IPS-NIHi11 (cell line): ENCODE measurements at places on chromosomes 11 and 22.

DNA sequence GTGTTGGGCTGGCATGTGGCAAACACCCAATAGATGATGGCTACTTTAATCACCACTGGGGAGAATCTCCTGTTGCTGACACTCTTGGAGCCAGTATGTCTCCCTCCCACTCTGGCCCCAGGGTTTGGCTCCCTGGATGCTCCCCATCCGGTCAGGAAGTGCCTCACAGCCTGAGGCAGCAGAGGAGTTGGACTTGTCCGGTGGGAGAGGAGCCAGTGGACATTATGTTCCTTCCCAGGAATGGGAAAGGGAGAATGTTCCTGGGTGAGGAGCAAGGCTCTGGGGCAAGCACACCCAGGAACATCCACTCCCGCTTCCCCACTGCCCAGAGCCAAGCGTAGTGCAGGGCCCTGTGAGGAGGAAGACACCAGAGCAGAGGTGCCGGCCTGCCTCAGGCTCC lies 84.6 kb upstream of the NAV2 start:
- no peak for DNase-seq

DNA sequence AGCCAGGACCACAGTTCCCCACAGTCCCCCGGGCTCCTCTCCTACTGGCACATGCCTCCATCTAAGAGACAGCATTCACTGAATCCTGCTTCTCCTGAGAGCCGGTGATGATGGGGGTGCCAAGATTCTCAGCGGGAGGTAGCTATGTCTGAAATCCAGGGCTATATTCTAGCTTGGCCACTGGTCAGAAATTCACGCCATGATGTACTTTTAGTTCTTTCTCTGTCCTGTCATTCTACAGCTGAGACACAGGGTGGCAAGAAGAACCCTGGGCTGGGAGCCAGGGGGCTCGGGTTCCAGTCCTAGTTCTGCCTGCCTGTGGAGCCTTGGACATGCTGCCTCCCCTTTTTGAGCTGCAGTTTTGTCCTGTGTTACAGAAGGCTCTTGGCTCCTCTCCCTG lies 59.2 kb upstream of the PHOX2A start:
- DNase-seq, result no peak

DNA sequence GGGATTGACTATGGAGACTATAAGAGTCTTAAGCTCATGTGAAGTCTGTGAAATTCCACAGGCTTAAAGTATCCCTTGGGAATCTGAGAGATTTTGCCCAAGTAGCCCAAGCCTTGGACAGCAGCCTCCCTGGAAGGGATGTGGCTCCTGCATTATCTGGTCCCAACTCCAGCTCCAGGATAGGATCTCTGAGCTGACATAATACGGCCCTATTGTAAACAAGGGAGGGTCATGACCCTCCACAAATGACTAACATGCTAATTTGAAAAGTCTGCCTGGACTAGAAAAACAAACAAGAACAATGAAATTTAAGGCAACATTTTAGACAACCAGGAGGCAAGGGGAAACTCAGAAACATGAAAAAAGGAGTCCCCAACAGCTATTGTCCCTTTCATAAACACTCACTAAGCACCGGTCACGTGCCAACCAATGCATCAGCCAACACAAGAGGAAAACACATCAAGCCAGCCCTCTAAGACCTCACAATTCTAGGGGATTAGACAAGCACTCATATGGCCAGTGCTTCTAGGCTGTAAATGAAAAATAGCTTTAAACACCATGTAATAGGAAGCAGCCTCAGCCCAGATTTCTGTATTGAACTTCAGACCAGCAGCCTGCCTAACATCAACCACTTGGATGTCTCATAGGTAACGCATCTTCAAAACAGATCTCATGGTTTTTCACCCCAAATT lies 101.2 kb upstream of the TIMP3 start:
- DNase-seq, result no peak

DNA sequence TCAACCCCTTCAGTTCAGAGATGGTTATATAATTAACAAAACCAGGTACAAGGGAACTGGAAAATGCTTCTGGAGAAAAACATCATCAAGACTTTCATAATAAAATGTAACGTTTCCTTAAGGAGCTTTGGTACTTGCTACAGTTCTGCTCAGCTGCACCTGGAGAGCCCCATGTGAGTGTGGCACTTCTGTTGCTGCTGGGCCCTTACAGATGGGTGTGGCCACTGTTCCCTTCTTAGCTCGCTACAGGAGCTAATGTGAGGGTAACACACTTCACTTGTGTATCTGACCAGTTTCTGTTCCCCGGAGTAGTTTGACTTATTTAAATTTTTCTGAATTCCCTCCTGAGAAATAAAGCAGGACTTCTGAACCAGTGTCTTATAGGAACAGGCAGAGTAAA lies 4.0 kb downstream of the POU2AF3 start:
- no peak for DNase-seq

- no peak for DNase-seq
Measured at GRCh38 chr11:94107363-94107762, 21.3 kb upstream of the PANX1 start.
